ENCODE measurements at places on chromosomes 7 and 10. TPM values are rescaled to one million over a fixed set of nuclear protein-coding genes. Genes with fewer than 3 reads are reported as not detected.
A peak's percentile ranks its signal among the peaks of the same experiment; 100 is the strongest.

The PNLIP gene
- polyA plus RNA-seq, result not detected

DNA sequence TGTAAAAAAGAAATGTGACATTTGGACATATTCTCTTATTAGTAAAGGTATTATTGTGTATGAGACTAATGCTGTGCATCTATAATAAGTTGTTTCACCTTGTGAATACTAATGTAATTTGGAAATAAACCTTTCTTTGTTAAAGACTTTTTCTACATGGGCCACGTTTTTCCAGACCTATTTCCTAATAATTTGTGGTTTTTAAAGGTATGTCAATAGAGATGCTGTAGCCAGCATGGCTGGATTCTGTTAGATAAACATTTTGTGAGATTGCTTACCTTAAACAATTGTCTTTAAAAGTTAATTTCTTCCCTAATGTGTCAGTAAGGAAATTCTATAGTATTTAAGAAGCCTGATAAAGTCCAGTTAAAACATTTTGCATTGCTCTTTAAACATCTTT, 56.0 kb downstream of the KAT6B start:
- DNase-seq, result peak; percentile 61

The SDK1 gene
- polyA plus RNA-seq, result 1.3 TPM

GRCh38 chr7:90424720-90425119, 21.5 kb downstream of the CLDN12 start:
- no peak for DNase-seq

The SHLD2 gene
- polyA plus RNA-seq, result 10.6 TPM

- DNase-seq, result no peak
These were observed 187.1 kb upstream of the SEMA3E start for GRCh38 chr7:83836028-83836427.

The TMEM213 gene
- not detected for polyA plus RNA-seq

GRCh38 chr10:49526619-49527018, 12.3 kb downstream of the ERCC6 start:
- no peak for DNase-seq

All from IMR-90 (cell line).